D721Med (cell line): ENCODE measurements at places on chromosomes 6 and 20.

DNA sequence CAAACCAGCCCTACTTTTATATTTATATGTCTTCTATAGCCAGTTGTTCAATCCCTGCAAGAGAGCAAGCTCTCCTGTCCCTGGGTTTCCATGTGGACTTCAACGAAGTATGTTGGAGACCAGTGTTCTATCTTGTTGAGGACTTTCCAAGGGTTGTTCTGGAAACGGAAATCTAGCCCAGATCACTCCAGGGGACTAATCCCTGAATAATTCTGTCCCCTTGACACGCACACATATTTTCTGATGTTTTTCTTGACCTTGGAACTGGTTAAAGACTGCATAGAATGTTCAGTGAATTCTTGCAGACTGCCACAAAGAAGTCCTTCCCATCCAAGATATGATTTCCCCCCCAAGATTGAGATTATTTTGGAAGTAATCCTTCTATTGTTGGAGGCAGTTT, 9.5 kb upstream of the MYLK2 start:
- DNase-seq, result no peak

- DNase-seq, result no peak
These were observed 166.9 kb upstream of the SALL4 start for GRCh38 chr20:51969191-51969590.

- no peak for DNase-seq
These were observed 174.3 kb downstream of the CDH4 start for GRCh38 chr20:61426352-61426751.

GRCh38 chr6:56856036-56856580, 98.8 kb upstream of the BEND6 start:
- DNase-seq, result no peak

DNA sequence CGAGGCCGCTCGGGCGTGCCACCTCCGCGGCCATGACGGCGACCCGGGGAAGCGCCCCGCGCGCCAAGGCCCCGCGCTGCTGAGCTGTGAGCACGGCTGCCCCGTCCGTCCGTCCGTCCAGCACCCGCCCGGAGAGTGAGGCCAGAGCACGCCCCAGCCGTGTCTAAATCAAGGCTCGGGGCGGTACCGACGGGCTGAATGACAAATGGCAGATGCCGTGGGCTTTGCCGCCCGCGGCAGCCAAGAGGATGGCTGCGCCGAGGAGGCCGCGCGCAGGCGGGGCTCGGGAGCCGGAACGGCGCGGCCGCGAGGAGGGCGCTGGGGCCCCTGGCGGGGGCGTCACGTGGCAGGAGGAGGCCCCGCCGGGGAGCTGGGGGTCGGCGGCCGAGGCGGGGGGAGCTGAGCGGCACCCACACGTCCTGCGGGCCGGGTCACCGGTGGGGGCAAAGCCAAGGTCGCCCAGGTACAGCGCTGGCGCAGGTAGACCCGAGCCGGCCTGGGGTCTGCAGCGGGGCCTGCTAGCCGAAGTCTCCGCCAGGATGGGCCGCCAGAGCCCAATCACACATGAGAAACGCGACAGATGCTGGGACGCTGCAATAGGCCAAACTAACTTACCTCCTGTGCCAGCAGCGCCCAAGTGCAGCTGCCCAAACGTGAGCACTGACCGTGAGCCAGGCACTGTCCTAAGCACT, at the start of gene PLAGL1:
PLAGL1 (minus strand) TSS at position 140 of the 692 bp plus-strand sequence. CDS start 60,123 bp downstream, outside the sequence.
- no peak for DNase-seq
